IPS DF 6.9 (cell line): ENCODE measurements at places on chromosomes 5 and 9.

GRCh38 chr9:98211260-98211659 lies 18.8 kb upstream of the CORO2A start:
- no peak for DNase-seq

- no peak for DNase-seq
Measured at GRCh38 chr5:18566671-18567070, 932.4 kb downstream of the TAF11L14 start.

DNA sequence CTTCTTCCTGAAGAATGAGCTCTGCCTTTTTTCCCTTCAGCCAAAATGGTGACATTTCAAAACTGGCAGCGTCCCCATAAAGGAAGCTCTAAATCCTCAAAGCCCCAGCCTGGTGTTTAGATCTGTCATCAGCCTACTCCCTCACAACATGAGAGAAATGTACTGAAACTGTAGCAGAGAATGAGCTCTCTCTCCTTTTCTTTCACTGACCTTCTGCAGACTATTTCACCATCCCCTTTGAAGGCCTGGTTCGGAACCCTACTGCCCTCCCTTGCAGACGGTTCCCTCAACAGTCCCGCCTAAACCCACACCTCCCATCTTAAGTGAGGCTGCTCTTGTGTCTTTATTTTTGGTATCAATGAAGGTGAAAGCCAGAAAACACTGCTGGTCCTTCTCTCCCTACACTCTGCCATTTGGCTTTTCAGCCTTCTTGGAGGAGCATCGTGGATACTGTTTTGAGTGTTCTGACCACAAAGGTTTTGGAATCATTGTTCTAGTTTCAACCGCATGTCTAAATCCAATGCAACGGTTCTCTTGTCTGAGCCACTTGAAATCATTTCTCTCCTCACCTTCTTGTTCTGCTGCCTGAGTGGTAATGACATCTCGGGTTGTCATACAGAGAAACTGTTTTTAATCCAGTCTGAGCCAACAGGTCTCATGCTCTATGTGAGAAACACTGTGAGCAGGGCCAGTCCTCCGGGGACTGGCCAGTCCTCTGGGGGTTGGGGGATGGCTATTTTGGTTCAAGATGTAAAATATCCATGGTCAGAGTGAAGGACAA lies 39.0 kb downstream of the ITK start:
- DNase-seq = no peak

DNA sequence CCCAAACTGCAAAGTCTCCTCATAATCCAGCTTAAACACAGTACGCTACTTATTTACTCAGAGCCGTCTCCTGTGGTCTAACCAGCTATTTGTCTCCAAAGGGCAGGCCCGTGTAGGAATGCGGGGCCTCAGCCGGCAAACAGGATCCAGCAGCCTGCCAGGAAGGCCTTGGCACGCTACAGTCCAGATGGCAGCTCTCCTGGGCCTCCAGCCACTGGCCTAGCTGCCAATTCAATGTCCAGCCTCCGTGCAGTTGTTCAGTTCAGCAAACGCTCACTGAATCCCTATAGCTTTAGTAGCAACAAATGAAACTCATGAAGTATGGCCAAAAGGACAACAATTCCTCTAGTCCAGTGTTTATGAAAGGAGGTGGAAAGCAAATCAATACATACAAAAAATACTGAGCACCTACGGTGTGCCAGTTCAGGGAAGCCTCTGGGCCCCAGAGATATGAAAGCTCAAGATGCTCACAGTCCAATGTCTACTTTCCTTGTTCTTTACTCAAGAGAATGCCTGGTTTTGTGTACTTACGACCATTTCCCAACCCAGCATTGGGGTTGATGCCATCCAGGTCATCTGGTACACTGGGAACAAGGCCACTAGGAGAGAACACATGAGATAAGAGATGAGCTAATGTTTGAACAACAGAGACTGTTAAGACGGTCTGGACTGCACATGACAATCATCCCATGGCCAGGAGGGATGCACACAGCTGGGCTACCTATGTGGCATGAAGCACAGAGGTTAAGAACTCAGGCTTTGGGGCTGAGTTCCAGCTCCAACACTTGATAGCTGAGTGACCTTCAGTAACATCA lies 8.3 kb downstream of the CDK5RAP2 start:
- DNase-seq = no peak

GRCh38 chr5:139061274-139061673 lies 136.9 kb downstream of the SIL1 start:
- DNase-seq = no peak

- no peak for DNase-seq
Measured at GRCh38 chr9:98038958-98039357, 17.6 kb upstream of the NANS start.

DNA sequence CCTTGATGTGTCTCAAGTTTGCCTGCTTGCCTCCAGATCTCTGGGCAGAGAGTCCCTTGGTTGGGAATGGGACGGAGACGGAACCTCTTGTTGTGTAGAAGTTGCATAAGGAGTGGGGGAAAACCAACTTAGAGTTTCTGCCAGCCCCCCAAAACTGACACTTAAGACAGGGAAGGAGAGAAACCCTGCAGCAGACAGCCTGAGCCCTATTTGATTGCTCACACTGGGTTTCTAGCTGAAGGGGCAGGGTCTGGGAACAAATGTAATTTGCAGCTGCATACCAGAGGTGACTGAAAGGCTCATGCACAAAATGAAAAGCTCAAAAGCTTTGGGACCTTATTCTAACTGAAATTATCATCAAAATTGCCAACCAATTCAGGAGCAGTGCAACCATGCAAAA lies 254.5 kb downstream of the RASEF start:
- no peak for DNase-seq

- peak; percentile 18 for DNase-seq
Measured at GRCh38 chr9:26502311-26502710, 390.3 kb downstream of the CAAP1 start.

DNA sequence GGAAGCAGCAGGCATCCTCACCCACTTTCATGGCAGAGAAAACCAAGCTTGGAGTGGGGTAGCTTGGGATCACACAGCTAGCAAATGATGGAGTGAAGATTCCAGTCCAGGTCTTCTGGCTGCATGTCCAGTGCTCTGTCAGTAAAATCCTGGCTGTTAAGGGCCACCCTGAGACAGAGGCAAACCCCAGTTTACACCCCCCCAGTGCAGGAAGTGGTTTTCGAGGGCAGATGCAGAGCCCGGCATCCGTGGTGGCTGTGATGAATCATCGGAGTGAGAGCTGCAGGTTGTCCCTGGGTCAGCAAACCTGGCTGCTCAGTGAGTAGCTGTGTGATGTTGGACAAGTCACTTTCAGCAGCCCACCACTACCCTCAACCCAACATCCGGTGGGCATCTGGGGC lies 115.4 kb downstream of the RGS3 start:
- no peak for DNase-seq

- no peak for DNase-seq
Measured at GRCh38 chr5:154901276-154901675, 36.7 kb downstream of the GEMIN5 start.

DNA sequence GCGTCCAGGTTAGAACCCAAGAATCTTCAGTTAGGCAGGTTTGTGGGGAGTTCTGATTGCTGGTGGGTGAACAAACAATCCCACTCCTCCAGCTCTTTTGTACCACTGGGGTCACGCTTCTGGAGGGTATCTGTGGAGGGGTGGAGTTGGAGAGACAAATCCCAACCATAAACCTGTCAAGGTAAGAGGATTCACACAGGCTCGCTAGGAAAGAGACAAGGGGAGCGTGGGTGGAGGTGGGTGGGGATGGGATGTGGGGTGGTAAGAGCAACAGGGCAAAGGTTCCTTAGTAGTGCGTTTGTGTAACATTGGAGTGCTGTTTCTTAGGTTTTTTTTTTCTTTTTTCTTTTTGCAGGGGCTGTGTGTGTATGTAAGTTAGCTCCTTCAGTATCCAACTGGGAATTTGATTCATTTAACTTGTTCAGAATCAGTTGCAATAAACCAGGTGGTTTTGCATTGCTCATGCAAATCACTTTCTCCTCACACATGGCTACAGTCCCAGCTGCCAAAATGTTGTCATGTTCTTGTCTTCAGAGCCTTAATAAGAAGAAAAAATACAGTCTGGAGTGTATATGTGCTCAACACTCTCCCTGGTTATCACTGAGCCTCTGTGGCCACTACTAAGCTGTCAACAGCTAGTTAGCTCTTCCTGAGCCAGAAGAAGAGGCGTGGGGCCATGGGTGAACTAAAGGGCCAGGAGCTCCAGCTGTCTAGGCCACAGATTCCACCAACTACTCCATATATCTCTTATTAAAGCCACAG lies 164.0 kb upstream of the RAD23B start:
- DNase-seq = no peak

- DNase-seq = no peak
Measured at GRCh38 chr9:2418619-2419018, 203.0 kb upstream of the VLDLR start.
